ENCODE measurements at places on chromosomes 16 and 17.

DNA sequence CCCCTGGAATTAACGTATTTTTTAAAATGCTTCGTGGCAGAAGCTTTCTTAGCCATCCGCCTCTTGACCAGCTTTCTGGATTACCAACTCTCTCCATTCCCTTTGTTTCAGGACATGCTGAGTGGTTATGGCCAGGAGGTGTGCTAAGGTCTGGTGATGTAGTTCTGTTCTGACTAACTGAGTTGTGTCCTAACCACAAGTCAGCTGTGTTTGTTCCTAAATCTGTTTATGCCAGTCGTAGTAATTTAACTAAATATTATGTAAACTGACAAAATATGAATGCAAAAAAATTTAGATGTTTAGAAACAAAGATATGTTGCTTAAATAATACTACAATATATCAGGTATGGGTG is 61.6 kb downstream of the MRTFB start:
- no peak for DNase-seq

DNA sequence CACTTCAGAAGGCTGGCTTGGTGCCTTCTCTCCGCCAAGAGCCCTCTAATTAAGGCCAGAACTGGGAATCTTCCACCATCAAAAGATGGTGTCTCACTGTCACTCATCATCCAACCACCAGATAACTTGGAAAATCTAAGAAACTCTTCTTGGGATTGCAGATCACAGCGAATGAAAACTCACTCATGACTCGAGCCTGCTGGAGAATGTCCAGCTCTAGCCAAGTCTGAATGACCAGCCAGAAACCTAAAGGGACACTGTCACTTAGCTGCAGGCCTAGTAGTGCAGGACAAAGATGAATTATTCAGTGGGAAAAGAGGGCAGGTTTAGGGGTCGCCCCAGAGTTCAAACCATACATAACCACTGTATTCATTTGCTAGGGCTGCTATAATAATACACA is 107.8 kb downstream of the XYLT1 start:
- DNase-seq = no peak

DNA sequence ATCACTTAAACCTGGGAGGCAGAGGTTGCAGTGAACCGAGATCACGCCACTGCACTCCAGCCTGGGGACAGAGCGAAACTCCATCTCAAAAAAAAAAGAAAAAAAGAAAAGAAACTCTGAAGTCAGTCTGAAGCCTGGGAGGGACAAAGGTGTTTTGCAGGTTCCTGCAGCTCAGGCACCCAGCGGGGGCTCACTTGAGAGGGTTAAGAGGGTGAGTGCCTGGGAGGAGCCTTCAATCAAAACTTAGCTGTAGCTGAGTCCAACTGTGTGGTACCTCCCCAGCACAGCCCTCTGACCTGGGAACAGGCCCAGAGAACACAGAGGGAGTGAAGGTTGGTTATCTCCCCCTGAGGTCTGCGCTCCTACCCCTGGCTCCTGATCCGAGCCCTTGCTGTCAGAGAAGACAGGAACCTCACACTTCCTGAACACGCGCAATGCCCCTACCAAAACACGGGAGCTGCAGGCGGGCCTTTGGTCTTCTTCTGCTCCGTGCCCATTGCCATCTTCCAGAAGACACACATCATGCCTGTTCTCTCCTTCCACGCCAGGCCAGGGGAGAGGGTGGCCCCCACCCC is 20.4 kb upstream of the ZC3H18 start:
- no peak for DNase-seq

DNA sequence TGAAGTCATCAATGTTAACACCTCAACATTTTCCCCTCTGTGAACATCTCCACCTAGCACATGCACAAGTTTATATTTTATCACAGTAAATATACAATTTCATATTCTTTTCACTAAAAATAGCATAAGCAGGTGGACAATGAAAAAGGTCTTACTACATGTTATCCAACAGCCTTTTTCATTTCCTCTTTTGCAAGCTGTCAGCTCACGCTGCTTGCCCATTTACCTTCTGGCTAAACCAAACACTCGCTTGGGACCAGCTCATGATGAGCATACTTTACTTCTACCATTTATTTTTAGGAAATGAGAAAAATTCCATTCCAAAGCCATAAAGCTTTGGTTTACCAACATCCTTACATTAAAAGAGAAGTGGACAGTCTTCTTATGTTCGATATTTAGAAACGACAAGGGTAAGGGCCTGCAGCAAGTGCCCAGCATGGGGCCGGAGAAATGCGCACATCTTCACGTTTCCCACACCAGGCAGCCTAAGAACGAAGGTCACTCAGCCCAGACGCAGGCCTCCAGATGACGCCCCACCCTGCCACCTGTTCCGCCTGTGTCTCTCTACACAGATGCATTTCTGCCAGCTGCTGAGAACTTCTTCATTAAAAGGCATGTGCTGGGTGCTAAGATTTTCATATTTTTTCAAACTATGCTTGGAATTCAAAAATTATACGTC is 13.9 kb downstream of the SNN start:
- DNase-seq = no peak
